Amniotic stem cell (primary cell): ENCODE measurements at places on chromosomes 7 and 10.

DNA sequence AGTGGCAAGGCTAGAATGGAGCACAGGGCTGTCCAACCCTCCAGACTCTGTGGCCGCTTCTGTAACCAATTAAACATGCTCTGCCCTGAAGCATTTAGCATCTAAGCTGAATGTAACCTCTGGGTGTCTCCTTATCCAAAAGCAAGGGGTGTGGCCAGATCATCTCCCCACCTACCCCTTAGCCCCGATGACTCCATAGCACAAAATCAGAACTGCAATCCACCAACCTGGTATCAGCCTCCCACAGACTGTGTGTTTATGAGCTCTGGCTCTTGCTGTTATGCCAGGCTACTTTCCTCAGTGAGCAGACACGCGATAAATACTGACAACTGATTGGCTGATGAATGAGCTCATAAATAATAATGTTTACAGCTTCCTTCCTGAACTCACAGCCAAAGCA is 3.2 kb downstream of the FRMD4A start:
- DNase-seq: no peak

- DNase-seq: no peak
These were observed 42.7 kb downstream of the GNAT3 start for GRCh38 chr7:80468931-80469714.

DNA sequence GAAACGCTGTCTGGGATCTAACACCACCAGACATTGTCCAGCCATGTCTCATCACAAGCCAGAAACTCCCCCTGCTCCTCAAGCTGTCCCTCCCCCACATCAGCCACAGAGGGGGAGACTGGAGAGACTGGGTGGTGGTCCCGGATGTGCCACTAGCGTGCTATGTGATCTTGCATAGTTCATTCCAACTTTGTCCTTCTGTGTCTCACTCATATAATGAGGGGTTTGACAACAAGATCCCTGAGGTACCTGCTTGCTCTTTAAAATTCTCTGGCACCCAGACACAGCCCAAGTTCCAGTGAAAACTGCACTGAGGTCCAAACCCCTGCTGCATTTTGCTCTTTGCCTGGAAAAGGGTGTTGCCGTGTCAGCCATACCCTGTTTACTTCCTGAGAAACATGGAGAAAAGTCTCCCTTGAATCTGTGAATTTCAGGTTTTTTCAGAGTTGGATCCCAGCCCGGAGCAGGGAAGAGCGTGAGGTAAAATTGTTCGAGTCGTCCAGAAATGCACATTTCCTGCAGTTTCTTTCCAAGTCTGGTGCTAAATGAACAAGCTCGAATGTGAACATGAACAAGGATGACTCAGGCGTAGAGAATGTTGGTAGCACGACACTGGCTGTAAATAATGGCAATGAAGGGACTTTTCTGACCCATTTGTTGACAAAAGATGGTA is 156.6 kb downstream of the CCDC3 start:
- DNase-seq: no peak

DNA sequence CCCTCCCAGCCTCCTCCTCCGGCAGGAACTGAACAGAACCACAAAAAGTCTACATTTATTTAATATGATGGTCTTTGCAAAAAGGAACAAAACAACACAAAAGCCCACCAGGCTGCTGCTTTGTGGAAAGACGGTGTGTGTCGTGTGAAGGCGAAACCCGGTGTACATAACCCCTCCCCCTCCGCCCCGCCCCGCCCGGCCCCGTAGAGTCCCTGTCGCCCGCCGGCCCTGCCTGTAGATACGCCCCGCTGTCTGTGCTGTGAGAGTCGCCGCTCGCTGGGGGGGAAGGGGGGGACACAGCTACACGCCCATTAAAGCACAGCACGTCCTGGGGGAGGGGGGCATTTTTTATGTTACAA is 83.3 kb downstream of the PAX2 start:
- no peak for DNase-seq

DNA sequence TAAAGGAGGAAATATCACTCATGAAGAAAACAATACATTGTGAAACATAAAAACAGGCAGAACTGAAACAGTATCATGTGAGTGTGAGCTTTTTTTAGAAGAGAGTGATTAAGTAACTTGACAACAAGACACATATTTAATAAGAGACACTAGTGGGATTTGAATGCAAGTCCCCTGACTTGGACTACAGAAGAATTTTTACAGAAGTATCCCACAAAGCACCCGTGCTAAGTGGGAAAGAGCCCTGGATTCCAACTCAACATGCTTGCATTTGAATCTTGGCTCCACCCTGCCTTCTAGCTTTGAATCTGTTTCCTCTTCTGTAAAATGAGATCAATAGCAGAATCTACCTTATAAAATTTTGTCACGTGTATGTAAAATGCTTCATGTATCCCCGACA is 166.2 kb downstream of the ZNF365 start:
- no peak for DNase-seq

GRCh38 chr7:12975412-12975811 is 288.0 kb downstream of the ARL4A start:
- DNase-seq: no peak

GRCh38 chr7:134939136-134939535 is 47.2 kb upstream of the AGBL3 start:
- DNase-seq: no peak

DNA sequence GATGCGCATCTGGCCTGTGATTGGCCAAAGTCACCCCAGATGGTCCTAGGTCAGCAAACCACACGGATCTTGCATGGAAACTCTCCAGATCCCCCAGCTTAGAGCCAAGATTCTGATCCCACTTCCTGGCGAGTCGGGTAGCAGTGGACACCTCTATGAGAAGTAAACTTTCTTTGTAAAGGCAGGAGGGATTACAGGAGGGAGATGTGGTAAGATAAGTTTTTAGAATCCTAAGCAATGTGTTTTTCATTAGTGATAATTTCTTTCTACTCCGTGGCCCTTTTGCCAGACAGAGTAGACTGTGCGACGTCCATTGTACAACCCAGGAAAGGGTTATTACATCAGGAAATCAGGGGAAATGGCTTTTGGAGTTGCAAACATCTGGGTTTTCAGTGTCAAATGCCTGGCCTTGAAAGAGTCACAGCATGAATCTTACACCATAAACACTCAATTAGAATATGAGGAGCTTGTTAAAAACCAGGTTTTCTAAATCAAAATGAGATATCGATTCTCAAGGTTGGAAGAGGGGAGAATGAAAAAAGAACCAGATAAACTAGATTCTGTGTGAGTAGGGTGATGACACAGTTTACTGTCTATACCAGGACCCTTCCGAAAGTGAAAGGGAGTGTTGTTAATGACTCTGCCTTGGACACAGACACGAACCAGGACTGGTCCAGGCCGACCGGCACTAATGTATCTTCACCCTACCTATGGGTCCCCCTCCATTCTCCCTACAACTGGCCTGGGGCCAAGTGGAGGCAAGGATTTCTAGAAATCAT is 61.9 kb upstream of the WAC start:
- no peak for DNase-seq

- DNase-seq: no peak
These were observed 102.0 kb downstream of the HIF1AN start for GRCh38 chr10:100637785-100638184.

GRCh38 chr10:30606313-30606712 is 23.2 kb downstream of the LYZL2 start:
- DNase-seq: no peak

- no peak for DNase-seq
These were observed 97.8 kb upstream of the MPP7 start for GRCh38 chr10:28400681-28401080.

DNA sequence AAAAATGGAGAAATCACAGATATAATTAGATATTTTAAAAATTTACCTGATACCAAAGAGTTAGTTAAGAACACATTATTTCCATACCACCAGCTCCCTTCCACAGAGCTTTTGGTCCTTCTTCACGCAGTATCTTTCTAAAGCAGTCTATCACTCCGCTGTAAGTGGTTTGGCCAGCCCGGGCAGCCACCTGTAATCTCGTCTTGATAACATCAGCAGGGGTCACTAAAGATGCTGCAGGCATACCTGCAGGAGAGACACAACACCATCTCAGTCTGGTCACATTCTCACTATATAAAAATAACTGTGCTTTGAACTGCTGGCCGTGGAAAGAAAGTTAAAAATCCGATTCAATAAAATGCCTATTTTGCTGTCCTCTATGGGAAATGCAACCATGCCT is 200.1 kb downstream of the SLC25A13 start:
- no peak for DNase-seq

DNA sequence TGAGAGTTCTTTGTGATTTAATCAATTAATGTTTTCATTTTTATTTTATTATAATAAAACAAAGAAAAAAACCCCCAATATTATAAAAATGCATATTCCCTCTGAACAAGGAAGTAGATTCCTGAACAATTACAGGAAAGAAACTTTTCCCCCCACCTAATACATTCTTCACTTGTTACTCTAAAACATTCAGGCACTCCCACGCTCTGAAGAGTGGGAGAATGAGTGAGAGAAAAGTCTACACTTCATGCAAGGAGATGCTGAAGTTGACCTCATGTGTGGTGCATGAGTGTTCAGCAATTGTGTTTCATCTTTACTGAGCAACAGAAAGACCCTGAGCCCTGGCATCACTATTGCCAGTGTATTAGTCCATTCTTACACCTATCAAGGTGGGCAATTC is 244.2 kb upstream of the IGFBP3 start:
- no peak for DNase-seq

DNA sequence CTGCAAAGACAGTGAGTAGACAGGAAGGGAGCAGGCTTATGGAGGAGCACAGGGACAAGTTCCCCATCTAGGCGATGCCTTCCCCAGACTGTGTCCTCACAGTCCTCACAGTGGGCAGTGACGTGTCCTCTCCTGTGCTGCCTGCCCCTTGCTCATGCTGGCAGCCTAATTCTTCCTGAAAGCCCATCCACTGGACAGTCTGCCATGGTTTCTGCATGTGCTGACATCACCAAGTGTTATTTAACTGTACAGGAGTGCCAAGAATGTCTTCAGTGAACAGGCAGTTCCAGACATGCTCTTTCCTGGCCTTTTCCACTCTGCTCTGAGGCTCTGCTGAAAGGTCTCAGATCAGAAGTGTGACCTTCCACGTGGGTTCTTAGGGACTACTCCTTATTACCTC is 54.1 kb downstream of the ZNF248 start:
- no peak for DNase-seq

- no peak for DNase-seq
These were observed 225.8 kb downstream of the EXOC4 start for GRCh38 chr7:133478591-133479135.

DNA sequence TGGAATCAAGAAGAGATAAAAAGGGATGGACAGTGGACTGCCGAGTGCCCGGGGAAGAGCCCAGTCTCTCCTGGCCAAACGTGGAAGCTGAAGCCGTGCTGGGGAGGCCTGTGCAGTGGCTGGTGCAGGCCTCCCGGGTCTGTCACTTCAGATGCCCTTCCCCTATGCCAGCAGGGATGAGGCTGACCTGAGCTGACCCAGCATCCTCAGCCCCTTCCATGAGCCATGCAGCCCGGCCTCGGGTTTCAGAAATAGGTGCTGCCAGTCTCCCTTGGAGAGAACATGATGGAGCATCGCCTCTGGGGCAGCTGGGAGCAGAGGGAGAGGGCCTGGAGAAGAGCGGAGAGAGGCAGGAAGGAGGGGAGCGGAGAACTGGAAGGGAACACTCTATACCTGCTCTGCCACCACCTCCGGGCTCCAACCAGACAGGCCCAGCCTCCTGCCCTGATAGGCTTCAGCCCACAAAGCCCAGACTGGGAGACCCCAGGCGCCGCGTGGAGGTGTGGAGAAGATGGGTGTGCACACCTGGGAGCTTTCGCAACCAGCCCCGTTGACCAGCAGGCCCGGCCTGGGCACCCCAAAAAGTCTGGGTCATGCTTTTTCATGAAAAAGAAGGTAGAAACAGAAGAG is 68.6 kb upstream of the PPP2R2D start:
- no peak for DNase-seq
